ENCODE measurements at places on chromosomes 7 and 10.
A peak's percentile ranks its signal among the peaks of the same experiment; 100 is the strongest.

DNA sequence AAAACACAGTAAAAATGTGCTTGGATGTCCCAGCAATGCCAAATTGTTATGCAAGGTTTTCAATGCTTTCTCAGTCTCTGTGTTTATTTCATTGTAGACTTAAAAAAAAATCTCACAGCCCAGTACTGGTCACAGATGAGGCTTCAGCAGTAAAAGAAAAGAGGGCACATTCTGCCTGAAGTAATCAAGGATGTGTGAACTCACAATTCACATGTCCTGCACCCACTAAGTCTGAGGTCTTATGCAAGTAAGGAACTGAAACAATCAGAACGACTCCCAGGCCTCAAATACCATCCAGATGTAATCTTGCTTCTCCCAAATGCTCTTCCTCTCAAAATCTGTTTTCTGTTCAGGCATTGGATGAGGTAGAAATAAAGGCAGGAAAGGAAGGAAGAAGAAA is 33.7 kb downstream of the ADRB1 start:
- DNase-seq: no peak

GRCh38 chr10:97140049-97140846 is 45.5 kb downstream of the SLIT1 start:
- DNase-seq: no peak

GRCh38 chr10:90424730-90425129 is 433.1 kb downstream of the HTR7 start:
- DNase-seq: no peak

- DNase-seq: peak; percentile 39
Measured at GRCh38 chr10:90136731-90137316, 435.4 kb downstream of the KIF20B start.

GRCh38 chr10:93875032-93875358 is 18.8 kb upstream of the SLC35G1 start:
- DNase-seq: no peak

DNA sequence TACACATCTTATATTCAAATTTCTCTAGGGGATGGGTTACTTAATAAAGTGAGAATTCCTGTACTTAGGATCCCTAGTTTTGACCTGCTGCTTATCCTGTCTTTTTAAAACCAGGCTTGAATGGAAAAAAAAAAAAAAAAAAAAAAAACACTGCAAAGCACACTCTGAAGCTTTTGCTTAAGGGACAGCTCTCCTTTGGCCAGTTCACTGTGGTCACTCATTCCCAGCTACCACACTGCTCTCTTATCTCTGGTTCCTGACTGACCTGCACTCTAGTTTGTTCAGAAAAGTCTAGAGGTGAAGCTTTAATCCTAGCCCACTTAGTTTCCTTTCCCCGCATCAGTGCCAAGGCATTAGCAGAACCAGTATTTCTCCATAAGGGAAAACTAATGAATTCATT is 82.4 kb downstream of the CADPS2 start:
- no peak for DNase-seq

- DNase-seq: no peak
Measured at GRCh38 chr10:68049289-68050078, 25.6 kb downstream of the HERC4 start.
